ENCODE measurements at places on chromosomes 7 and 10.
A peak's percentile ranks its signal among the peaks of the same experiment; 100 is the strongest.

DNA sequence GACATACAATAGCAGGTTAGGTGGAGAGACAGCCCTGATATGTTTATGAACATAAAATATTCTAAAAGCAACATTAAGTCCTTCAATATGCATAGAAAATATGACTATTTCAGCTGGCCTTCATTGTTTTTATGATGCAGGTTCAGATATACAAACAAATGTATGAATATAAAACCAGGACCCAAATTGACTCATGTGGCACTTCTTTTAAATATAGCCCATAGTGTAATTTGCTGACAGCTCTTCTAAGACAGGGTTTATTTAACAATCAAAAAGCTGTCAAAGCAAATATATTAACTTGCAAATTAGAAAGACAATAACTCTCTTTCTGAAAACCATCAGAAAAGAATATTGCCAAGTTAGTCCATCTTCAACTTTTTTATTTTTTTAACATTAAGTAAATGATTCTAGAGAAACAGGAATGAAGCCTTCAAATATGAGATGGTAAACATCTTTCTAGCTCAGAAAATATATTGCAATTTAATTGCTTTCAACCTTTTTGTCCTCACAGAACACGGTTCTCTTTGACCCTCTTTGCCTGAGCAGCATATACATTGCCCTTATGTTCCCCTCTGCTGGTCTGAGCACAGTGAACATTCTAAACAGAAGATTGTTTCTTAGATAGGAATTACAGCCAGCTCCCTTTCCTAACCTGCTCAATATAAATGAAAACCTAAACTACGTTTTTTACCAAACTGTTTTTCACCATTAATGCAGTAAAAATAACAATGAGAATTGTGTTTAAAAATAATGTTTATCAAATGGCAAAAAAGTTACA, 82.8 kb downstream of the CACNA2D1 start:
- DNase-seq, result no peak

DNA sequence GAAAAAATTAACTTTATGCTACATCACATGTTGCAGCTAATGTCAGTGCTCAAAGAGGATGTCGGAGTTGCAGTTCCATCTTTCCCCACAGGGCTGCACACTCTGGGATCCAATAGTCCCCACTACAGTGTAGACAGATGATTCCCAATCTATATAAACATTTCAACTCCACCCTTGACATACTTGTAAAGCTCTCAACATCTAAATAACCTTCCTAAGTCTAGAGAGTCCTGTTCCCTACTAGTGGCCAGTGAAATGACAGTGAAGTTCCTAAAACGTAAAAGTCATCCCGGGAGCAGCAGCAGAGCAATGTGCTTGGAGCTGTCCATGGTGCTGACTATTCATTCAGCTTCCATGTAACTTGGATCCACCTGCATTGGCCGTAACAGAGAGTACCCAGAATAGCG, 145.1 kb downstream of the GRM8 start:
- DNase-seq, result peak; percentile 57

- no peak for DNase-seq
These were observed 196.1 kb upstream of the SVIL start for GRCh38 chr10:29830531-29831512.

GRCh38 chr10:14731875-14732512, 42.7 kb downstream of the FAM107B start:
- no peak for DNase-seq

DNA sequence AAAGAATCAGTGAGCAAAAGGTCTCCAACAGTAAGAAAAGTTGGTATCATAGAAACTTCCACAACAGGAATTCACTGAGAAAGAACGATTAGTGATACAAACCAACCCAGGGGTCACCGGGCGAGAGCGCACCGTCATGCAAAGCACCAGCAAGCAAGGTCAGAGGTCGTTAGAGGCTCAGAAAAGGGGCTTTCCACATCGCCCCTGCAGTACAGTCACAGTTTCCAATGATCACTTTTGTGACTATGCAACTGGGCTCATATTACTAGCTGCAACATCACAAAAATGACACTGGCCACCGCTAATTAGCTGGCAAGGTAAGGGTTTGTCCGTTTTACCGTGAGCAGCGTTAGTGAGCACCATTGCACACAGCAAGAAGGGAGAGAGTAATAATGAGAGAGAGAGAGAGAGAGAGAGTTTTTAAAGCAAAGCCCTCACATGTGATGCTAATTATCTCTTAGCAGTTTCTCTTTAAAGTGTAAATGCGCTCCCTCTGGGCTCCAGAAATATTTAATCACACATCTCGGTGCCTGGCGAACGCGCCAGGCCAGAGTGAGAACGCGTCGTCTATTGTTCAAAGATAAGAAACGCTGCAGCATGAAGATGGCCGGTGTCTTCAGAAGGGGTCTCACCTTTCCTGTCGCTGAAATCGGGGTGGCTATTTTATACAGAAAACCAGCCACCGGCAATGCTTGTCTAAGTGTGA, 237.5 kb downstream of the DNAJB6 start:
- DNase-seq, result no peak

GRCh38 chr10:31584876-31585275, 265.9 kb downstream of the ZEB1 start:
- DNase-seq, result no peak

- DNase-seq, result no peak
These were observed 506 bp downstream of the CTTNBP2 start for GRCh38 chr7:117872561-117873309.

DNA sequence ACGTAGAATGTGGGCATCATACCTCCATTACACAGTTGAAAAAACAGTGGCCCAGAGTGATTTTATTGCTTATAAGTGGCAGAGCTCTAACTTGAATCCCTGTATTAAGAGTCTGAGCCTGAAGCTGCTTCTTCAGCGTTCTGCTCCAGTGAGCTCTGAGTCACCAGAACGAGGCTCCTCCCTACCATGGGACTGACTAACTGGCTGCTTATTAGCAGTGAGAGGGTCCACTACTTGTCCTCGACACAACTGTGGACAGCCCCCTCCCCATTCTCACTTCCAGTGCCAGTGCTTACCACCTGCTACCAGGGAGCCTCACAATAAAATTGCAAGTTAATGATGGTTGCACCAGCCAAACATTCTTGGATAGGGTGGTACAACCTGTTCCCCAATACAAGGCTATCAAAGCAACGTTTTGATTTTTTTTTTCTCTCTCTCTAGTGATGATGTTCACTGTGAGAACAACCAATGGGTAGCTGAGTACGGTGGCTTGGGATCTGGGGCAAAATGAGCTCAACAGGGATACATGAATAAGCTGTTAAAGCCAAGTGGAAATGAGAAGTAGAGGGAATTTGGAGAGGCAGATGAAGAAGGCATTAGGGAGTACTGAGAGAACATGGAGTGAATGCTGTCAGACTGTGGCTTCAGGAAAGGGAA, 2.7 kb upstream of the NRG3 start:
- no peak for DNase-seq

DNA sequence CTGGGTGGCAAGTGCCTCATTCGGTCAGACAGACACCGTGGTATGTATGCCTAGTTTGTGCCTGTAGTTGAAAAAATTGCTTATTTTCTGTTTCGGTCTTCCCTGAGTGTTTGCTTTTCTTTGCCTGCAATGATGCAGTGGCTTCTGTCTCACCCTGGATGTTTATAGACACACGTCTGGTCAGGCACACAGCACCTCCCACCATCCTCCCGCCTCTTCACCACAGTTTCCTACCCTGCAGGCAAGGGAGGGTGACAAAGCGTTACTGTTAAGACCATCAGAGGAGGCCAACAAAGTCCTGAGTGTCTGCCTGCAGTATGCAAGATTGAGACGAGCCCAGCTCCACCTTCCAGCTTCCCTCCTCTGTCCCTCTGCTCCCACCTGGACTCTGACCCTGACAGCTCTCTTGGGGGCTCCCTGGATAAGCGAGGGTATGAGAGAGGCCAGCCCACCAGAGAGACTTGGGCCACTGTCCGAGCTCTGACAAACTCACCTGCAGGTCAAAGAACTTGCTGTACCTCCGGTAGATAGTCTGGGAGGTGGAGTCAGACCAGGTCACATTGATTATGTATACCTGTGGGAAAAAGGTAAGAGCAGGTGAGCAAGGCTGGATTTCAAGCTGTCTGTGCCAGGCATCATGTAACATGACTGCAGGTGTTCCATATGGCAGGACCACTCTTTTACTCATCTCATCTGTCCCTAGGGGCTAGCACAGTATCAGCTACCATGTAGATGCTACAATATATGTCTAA, 54.4 kb downstream of the SH3PXD2A start:
- peak; percentile 75 for DNase-seq

DNA sequence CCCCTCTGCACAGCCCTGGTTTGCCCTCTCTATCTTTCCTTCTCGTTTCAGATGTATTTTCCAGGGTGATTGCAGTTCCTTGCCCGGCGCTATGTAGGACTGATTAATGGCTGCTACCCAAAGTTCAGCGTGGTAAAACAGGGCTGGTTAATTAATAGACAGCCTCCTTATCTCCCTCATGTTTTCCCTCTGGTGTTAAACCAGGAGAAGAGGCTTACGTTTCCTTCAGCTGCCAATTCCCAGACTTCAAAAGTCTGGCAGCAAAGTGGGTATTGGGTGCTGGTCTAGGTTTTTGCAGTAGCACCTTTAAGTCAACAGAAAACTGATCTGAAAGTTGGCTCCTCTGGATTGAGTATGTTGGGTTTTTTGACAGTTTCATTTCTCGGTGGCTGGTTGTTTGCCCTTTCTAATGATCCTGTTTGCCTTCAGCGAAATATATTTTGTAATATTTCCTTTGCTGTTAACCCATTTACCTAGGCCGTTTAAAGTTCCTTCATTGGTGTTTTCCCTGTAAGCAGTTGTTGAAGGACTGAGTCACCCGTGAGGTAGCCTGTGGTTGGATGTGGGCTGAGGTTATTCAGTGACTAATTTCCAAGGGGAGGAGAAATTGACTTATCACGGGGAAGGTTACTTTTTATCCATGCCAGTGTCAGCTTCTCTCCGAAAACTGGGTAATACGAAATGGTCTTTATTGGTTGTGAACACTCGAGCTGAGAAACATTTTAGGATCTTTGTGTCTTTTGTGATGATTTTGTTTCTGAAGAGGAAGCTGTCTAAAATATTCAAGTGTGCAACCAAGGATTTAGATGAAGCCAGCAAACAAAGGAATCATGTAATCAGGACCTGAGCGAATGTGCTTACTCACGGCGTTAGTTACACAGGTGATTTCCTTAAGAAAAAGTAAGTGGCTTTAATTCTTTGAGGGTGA, 257.2 kb downstream of the KIAA1217 start:
- DNase-seq, result peak; percentile 91

GRCh38 chr7:112422842-112423496, 27.3 kb upstream of the IFRD1 start:
- DNase-seq, result peak; percentile 98

DNA sequence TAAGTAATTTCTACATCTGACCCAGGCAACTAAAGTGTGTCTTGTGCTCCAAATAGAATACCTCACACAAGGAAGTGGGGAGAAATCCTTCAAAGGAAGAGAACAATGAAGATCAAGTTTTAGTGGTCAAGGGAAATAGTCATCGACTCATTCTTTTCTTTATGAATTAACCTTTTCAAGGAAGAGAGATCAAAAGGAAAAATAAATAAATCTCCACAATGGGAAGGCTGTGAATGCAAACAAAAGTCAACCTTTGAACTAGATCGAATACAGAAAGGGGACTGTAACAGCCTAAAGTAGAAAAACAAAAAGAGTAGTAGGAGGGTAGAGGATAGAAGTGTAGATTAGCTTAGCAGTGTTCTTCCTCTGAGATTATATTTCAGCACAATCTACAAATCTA, 274.6 kb upstream of the COBL start:
- DNase-seq, result no peak

Measured in PC-3 (cell line).